Peyer's patch (tissue), 4 donors: ENCODE measurements at places on chromosomes 12 and 14.

DNA sequence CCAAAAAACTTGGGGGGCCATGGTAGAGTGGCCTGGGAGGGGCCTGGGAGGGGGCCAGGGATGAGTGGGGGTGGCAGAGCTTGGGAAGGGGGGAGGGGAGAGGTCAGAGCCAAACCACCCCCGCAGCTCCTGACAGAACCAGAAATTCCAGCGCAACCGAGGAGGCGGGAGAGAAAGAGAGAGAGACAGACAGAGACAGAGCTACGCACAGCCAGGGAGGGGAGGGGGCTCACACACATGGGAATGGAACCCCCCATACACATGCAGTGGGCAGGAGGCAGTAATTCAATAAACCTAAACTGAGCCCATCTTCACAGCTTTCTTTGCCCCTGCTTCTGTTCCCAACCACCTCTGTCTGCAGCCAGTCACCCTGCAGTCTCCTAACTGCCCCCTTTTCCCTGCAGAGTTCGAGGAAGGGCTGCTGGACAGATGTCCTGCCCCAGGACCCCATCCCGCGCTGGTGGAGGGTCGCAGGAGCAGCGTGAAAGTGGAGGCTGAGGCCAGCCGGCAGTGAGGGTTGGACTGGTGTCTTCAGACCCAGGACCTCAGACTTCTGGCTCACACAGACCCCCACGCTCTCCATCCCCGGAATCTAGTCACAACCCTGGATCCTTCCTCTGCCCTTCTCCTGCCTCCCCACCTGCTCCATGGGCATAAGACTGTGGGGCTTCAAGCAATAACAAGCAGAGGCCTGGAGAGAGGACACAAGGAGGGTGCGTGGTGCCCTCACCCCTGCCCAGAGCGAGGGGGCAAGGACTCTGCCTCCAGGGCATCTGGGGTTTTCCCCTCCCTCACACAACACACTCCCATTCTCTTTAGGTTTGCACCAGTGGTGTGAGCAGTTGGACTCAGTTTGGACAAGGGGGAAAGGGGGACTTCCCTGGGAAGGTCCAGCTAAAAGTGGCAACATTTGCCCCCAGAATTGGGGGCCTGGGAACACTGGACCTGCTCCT is 5.6 kb downstream of the NAB2 start:
- no peak for DNase-seq

DNA sequence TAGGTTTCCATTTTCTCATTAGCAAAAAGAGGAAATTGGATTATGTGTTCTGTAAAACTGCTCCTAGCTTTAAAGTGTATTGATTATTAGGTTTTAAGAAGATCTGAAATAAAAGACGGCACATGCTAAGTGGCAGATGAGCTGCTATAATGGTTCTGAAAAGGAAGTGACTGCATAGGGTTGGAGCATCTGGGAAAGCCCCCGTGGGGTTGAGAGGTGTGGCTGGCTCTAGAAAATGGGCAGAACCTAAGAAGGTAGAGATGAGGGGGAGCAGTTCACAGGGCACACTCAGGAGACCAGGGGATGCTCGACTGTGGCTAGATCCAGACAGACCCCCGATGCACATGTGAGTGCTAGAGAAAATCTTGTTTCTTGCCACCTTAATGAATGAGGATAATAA is 1.9 kb downstream of the IFNG-AS1 start:
- DNase-seq: peak; percentile 50

DNA sequence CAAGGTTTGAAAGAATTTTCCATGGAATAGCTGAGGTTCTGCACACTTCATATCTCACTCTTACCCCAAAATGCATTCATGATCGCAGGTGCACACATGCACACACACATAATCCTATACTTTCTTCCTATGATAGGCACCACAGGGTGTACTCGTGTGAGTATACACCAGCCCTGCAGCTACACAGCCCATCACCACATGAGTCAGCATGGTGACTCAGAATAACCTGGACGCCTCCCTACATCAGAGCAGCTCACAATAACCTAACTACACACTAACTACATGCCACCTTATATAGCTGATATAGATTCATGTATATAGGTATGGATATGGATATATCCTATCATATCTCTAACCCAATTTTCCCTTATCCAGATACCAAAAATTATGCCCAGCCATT is 850.2 kb upstream of the TMEM132C start:
- DNase-seq: no peak

DNA sequence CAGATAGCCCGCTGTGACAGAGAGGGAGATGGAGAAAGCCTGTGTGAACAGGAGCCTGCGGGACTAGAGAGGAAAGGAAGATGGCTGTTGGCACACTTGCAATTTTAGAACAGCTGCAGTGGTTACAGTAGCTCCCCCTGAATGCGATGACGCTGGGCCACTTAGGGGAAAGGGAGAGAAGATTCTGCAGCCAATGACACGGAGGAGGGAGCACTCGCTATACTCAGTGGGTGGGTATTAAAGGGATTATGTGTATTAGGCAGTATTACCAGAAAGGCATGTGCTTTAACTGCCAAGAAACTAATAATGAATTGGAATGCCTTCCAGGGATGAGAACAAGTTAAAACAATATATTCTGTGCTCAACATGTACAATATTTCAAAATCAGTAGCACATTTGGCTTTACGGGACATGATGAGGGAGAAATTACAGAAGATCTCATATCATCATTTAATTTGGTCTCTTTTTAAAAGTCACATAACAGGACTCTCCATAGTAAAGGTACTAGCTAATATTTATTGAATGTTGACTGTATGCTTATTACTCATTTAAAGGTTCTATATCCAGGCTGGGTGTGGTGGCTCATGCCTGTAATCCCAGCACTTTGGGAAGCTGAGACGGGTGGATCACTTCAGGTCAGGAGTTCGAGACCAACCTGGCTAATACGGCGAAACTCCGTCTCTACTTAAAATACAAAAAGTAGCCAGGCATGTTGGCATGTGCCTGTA is 35.9 kb upstream of the FOS start:
- DNase-seq: peak; percentile 64

DNA sequence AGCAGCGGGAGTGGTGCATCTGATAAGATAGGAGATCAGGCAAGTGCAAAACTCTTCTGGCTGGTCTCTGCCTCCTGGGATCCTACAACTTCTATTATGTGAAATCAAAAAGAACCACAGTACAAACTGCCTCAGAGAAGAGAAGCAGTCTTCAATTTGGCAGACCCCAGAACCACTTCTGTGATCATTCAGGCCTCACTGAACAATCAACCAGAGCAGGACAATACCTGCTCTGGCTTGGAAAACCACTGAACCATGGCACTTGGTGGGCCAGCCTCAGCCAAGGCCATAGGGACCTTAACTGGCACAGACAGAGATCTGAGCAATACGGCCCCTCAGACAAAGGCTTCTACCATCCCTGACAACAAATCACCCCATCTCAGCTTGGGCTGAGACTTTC is 103.0 kb downstream of the NDUFA12 start:
- no peak for DNase-seq

DNA sequence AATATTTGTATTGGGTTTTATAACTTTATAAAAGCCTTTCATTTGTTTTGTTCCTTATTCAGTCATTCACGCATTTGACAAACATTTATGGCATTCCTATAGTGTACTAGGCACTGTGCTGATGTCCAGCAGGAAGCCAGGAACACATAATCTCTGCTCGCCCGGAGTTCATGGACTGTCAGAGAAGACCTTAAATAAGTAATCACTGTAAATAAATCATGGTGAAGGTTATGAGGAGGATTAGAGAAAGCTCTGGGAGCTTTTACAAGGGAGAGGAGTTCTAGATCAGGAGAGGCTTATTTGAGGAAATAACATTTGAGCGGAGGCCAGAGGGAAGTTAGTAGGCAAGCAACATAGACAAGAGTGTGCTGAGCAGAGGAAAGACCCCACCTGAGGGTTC is 1.4 kb upstream of the RDH11 start:
- no peak for DNase-seq

DNA sequence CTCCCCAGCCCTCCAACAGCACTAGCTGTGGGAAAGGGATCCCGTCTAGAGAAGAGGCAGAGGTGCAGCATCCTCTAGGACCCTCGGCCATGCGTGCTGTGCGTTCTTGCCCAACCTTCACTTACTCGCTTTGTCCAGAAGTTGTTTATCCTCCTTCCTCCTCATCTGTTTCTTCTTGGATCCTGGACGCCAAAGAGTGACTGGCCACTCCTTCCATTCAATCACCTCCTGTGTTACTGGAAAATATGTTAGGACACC is 140.5 kb downstream of the ZFP36L1 start:
- no peak for DNase-seq

DNA sequence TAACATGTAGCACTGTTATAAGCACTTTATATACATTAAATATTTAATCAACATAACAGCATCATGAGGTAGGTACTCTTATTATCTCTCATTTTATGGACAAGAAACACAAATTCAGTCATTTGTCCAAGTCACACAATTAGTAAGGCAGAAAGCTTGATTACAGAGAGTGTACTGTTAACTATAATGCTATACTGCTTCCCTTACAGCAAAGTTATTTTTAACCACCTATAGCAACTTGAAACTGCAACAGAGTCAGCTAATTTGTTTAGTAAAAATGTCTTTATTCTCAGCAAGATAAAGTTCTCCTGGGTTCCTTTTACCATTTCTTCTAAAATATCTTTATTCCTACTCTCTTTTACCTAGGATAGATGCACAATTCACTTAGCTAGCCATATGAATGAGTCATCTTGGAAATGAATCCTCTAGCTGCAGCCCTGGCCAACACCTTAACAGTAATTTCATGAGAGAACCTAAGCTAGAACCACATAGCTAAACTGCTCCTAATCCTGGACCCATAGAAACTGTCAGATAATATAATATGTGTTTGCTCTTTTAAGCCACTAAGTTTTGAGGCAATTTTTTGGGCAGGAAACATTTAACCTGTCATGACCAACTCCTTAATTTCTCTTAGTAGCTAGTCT is 90.2 kb upstream of the HECTD1 start:
- no peak for DNase-seq
